CD4-positive, alpha-beta T cell treated with Interleukin-12 subunit alpha and Interleukin-12 subunit beta, for 1 hour (primary cell): ENCODE measurements at places on chromosomes 1 and 21.
A peak's percentile ranks its signal among the peaks of the same experiment; 100 is the strongest.

GRCh38 chr1:234543442-234544086 lies 64.6 kb upstream of the TARBP1 start:
- DNase-seq, result no peak

- no peak for DNase-seq
These were observed 176.7 kb downstream of the LYPLAL1 start for GRCh38 chr1:219350172-219350931.

DNA sequence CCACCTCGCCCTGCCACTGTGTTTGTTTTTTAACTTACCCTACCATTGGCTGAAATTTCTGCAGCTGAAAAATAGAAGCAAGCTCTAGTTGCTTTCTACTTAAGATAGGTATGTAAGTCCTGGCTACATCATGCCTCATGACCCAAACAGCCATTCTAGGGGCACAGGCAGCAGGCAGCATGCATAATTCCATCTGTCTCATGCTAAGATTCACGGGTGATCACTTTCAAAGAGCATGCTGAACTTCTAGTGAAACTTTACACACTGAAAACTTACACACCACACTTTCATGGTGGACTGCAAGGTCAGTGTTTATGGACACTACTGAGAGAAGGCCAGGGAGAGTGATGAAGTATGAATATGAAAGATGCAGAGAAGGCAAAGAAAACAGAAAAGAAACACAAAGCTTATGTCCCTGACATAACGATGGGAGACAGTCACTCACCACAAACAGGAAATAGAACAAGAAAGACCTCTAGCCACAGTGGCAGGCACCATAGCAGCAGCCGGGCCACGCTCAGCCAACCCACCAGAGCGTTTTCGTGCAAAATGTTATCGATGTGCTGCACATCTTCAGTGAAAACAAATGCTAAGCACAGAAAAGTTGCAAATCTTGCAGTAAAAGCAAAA lies 102.3 kb upstream of the TIAM1 start:
- peak; percentile 48 for DNase-seq

- DNase-seq, result no peak
These were observed 43.5 kb downstream of the OPRD1 start for GRCh38 chr1:28855469-28855951.

GRCh38 chr21:24131056-24131455 lies 1476.2 kb downstream of the MRPL39 start:
- DNase-seq, result no peak

DNA sequence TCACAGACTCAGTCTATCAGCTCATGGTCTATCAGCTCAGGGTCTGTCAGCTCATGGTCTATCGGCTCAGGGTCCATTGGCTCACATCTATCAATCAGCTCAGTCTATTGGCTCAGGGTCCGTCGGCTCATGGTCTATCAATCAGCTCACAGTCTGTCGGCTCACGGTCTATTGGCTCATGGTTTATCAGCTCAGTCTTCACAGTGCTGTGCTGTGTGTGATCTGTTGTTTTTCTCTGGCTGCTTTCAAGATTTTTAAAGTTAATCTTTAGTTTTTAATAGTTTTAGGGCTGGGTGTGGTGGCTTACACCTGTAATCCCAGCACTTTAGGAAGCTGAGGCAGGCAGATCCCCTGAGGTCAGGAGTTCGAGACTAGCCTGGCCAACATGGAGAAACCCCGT lies 14.4 kb downstream of the C1orf159 start:
- DNase-seq, result no peak

DNA sequence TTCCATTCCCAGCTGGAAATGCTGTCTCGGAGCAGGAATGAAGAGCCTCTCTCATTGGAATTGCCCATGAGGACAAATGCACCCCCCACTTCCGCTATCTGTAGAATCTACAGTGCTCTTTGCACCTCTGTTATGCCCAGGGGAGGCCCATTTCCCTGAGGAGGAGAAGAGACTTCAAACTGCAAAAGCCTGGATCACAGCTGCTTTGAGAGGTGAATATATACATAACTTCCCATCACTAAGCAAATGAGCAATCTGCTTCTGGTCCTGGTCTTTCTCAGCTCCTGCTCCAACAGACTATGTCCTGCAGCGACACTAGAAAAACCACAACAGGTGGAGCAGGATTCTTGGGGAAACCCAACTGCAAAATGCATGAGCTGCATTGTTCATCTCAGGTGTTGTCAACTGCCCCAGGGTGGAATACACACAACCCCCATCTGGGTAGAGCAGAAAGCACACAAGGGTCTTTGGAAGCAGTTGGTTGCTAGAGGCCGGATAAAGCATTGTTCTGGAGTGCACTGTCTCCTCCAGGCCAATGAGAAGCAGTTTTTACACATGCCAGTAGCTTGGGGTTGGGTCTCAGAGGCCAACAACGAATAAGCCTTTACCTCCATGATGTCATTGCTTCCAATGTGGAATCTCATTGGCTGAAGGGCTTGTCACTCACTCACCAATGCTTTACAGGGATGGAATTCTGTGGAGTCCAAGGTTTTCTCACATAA lies 67.7 kb upstream of the RAB4A start:
- no peak for DNase-seq

DNA sequence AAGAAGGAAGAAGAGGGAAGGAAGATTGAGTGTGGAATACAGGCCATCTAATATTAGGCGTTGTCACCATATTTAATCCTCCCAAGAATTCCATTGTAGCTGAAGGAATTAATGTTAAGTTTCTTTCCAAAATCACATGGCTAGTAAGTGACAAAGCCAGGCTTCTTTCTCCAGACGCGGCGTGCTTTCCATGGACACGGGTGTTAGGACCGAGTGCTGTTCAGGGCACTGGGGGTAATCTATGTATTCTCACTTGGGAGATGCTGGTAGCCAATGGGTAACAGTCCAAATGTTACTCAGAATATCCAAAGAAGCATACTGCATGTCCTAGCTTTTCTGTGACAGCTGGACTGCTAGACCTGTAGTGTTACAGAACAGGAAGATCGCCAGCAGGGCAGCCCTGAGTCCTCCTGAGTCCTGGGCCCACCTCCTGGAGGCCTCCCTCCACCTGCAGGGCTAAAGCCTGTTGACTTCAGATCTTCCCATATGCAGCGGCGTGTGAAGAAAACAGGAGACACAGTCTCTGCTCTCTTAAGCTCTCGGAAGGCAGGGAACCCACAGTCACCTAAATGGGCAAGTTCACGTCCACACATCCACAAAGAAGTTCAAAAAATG lies 5.3 kb downstream of the IGSF9 start:
- no peak for DNase-seq

- DNase-seq, result no peak
These were observed 9.8 kb downstream of the NADK start for GRCh38 chr1:1768249-1768992.

GRCh38 chr21:45699251-45699942 lies 55.9 kb downstream of the PCBP3 start:
- DNase-seq, result no peak

DNA sequence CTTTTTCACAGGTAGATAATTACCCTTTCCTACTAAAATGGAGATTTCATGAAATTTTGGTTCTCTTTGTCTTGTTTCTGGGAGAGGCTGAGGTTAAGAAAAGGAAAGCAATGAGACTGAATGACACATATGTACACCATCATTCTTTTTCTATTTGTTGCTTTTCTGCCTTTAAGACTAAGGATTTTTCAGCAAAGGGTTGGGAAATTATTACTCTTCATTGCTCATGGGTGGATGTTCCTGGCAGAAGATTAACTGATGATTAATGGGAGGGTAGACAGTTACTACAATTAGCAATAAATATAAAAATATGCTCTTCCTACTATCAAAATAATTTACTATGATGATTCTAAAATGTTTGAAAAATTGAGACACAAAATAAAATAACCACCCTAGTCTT lies 316.5 kb upstream of the USP24 start:
- DNase-seq, result no peak

- DNase-seq, result no peak
These were observed 147.6 kb downstream of the LRRIQ3 start for GRCh38 chr1:74050386-74050785.

DNA sequence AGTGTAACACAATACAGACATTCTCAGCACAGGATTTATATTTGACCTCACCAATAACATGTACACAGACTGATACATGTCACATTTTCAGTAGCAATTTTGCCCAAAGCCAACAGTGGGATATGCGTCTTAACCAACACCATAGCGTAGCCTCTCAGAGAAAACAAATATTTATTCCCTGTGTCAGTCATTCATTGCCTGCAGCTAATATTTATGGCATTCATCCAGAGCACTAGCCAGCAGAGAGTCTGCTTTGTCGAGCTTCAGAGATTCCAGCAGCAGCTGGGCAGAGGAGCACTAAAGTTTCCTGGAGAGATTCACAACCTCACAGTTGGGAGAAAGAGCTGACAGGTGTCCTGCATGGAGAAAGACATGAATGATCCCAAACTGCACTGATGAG lies 400.7 kb upstream of the DAB1 start:
- DNase-seq, result no peak

- DNase-seq, result no peak
These were observed 744.1 kb upstream of the CHRM3 start for GRCh38 chr1:238642231-238642630.

DNA sequence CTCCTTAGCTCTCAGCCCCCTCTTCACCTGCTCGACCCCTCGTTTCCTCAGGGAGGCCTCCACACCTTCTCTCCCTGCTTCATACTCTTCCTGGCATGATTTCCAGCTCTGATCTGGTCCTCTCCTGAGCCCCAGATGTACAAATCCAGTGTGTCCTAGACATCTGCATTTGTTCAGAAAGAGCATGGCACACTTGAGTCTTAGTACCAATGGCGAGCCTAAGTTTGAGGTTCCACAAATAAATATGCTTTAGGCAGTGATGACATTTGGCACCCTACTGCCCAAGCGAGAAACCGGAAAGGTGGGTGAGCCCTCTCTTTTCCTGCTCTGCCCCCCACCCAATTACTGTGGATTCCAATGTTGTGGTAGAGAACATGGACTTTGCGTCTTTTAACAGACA lies 34.0 kb downstream of the ATP1A1 start:
- DNase-seq, result no peak

- DNase-seq, result no peak
These were observed 46.6 kb downstream of the KCNJ6 start for GRCh38 chr21:37869661-37870060.

- no peak for DNase-seq
These were observed 185.1 kb downstream of the TM2D1 start for GRCh38 chr1:61539720-61540462.

- DNase-seq, result no peak
These were observed 24.8 kb upstream of the RGS18 start for GRCh38 chr1:192133350-192133926.

GRCh38 chr1:5223206-5223605 lies 568.8 kb downstream of the AJAP1 start:
- DNase-seq, result no peak

- DNase-seq, result no peak
These were observed at the start of gene ESRRG for GRCh38 chr1:216723274-216723780. ESRRG (minus strand) TSS chr1:216723429; CDS start chr1:216723299, 130 bp downstream.

DNA sequence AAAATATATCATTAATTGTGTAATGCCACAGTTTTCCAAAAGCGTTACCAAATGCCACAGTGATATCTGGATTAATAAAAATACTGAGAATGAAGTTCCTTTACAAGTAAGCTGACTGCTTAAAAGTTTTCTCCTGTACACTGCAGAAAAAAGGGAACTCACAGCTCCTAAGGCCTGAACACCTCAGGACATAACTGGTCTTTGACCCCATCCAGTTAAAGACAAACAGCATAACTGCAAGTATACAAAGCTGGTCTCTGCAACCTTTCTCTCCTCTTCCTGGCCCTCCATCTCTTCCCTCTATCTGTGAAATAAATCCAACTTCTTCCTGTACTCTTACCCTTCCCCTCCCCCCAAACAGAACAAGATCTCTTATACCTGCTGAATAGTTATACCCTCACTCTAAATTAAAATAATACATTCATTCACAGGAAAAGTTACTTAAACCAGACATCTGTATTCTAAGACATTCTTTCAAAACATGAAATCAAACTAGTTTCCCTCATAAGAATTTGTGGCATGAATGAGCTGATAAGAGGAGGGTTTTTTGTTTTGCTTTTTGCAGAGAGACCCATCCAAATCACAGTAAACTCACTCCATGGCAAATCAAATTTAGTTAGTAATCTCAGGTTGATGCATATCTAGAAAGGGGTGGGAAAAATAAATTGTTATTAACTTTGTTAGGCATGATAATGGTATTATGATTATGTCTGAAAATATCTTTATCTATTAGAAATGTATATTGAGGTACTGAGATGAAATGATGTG lies 2.9 kb downstream of the DIPK1A start:
- no peak for DNase-seq

- no peak for DNase-seq
These were observed 83.5 kb downstream of the NPHP4 start for GRCh38 chr1:5908461-5909375.

GRCh38 chr1:18239671-18240070 lies 132.1 kb downstream of the IGSF21 start:
- DNase-seq, result no peak

DNA sequence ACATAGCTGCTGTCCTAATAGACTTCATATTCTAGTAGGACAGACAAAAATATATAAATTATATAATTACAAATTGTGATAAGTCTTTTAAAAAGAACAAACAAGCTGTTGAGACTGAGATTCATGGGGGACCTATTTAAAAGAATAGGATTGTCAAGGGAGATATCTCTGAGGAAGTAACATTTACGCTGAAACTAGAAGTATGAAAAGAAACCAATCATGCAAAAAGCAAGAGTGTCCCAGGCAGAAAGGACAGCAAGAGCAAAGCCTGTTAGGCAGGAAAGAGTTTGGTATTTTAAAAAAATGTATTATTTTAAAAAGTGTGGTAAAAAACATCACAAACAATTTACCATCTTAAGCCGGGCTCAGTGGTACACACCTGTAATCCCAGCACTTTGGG lies 9.1 kb upstream of the METTL13 start:
- DNase-seq, result no peak
